CD8-positive, alpha-beta memory T cell (primary cell): ENCODE measurements at places on chromosomes 6 and 20.

DNA sequence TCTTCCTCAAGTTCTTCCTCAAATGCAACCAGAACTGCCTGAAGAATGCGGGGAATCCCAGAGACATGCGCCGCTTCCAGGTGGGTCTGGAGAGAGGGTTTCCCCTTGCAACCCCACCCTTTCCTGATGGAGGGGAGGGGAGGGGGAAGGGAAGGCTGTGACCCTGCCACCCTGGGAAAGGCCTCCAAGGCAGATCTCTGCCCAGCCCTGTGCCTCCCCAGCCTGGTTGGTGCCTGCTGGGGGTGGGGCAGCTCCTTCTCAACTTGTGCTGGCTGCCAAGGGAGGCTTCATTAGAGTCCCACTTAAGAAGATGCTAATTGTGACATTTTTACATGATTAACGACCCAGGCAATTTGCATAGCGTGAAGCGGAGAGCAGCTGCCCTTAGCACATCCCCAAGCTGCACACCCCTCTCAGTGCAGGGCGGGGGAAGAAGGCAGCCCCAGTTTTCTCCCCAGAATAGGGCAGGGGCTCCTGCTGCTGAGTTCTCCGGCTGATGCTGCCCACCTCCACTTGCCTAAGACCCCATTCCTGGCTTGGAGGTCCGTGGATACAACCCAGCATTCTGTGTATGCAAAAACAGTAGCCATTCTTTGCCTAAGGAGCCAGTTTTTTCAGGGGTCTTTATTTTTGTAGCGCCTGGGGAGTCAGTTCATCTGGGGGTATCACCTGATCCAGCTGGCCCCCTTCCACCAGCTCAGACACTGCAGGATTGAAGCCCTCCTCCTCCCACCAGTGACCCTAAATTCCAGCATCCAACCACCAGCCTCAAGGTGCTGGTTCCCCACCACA is 51.7 kb downstream of the CPXM1 start:
- no peak for DNase-seq

- peak; percentile 65 for DNase-seq
Measured at GRCh38 chr6:43924222-43924702, 154.3 kb downstream of the VEGFA start.

GRCh38 chr6:91412532-91412931 is 825.7 kb upstream of the MAP3K7 start:
- DNase-seq, result no peak

DNA sequence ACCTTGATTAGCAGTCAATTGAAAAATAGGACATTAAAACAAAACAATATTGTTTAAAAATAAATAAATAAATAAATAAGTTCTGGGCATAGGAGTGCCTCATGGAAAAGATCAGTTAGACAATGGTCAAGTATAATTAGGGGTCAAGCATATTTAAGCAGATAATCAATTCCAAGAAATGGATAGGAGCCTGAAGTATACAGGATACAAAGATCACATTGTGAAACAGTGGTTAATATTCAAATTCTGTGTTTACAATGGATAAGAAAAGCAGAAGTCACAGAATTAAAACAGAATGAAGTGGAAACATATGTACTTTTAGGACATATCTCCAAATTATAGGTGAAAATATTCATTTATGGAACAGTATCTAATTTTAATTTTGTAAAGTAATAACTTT is 1028.6 kb upstream of the CITED2 start:
- DNase-seq, result no peak

DNA sequence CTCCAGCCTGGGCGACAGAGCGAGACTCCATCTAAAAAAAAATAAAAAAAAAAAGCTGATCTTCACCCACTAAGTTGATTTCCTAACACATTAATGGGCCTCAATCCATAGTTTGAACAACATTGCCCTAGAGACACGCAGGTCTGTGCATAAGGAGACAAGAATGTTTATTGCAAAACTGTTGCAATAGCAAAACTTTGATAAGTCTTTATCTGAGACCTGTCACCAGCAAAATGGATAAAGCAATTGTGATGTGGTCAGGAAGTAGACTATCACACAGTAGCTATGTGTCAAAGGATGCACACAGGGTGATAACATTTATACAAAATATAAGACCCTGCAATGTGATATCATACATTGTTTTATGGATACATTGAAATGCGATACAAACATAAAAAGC is 4.2 kb upstream of the ITPR3 start:
- DNase-seq, result peak; percentile 49

GRCh38 chr20:58523072-58523970 is 8.1 kb upstream of the APCDD1L start:
- DNase-seq, result no peak

DNA sequence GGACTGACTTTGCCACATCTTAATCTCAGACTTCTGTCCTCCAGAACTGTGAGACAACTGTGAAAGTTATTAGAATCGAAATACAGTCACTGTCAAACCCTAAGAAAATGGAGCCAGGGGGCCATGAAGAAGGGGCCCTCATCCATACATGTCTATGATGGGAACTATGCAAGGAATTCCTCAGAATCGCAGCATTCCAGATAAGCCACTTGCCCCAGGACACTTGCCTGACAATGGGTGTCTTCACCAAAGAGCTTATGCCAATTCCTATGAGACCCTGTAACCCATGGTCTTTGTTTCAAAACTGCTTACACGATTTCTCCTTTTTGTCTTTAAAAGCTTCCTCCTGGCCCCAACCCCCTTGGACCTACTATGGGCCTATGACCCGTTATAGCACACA is 90.4 kb upstream of the FOXP4 start:
- no peak for DNase-seq

GRCh38 chr6:138246650-138247440 is 28.6 kb upstream of the PBOV1 start:
- no peak for DNase-seq

DNA sequence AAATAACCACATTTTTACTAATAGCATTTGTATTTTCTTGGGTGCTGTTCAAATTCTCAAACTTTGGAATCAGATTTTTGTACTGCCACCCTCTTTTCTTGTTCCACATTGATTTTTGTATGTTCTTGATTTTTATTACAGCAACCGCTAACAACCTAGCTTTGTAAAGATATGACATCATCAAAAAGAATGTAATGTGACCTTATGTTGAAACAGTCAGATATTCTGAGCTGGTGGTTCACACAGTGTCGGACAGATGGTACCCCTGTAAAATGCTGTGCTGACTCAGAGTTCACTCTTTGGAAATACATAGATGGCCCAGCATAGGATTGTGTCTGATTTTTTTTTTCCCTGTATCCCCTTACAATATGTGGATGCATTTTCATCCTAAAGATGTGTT is 118.9 kb downstream of the QKI start:
- DNase-seq, result no peak

DNA sequence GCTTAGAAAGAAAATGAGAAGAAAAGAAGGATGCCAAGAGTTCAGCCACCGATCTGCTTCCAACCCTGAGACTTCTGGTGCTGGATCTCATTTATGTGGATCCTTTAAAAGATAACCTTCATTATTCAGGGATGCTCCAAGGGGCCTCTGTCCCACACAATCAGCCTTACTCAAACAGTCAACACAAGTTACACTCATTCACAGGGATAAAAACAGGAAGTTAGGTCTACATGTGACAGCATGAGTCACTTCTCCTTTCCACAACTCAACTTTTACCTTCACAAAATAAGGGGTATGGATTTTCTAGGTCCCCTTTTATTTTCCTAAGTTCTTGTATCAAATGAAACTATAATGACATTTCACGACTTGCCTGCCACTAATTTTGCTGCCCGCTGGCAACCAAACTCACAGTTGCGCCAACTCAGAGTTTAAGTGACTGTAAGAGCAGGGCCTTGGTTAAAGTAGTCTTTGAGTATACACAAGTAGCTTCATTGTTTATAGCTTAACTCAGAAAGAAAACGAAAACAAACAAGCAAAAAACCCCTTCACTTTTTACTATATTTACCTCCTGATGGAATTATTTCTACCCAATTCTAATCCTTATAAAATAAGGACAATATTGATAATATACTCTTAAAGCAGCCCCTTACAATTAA is 278.8 kb upstream of the RUNX2 start:
- no peak for DNase-seq

GRCh38 chr6:1724616-1725015 is 114.9 kb downstream of the FOXC1 start:
- no peak for DNase-seq

- DNase-seq, result no peak
Measured at GRCh38 chr6:98384801-98385200, 449.6 kb upstream of the POU3F2 start.

DNA sequence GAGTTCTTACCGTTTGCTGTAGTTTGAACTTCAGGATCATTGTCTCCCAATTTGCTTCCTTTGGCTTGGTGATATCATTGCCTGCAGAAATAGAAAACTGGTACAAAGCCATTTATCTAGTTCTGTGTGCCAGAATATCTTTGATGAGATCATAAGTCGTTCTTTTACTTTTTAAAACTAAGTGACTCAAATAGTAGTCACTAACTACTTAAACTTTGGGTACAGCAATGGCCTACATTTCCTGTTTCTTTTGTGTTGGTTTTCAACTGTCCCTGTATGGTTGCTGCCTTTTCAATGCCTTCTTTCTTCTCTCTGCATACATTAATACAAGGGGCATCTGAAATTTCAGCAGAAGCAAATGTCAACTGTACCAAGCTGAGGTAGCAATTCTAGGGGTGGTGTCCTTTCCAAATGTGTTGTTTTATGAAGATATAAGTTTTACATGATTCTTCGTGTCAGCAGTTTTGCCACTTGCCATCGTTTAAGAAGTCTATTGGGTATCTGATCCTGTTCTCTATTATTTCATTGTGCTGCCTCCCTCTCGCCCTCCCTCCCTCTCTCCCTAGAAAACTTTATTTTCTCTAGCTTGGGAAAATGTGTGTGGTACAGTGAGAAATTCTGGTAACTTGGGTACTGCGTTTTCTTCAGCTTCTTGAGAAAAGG is 238.5 kb downstream of the FARS2 start:
- no peak for DNase-seq

DNA sequence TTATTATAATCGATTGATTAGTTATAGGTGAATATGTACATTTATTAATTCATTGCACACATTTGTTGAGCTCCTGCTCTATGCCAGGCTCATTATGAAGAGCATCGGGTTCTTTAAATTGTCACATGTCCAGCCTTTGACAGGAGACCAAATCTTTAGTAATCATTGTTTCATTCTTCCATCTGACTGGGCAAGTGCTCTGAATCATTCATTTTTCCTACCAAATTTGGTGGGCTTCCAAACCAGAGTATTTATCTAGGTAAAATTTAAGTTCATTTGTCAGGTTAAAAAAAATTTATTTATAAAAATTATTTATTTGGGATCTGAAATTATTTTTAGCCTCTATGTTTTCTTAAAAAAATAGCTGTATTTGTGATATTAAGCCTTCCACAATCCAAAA is 404.9 kb upstream of the MMS22L start:
- no peak for DNase-seq

- DNase-seq, result no peak
Measured at GRCh38 chr20:9551808-9552550, 37.6 kb downstream of the LAMP5 start.

DNA sequence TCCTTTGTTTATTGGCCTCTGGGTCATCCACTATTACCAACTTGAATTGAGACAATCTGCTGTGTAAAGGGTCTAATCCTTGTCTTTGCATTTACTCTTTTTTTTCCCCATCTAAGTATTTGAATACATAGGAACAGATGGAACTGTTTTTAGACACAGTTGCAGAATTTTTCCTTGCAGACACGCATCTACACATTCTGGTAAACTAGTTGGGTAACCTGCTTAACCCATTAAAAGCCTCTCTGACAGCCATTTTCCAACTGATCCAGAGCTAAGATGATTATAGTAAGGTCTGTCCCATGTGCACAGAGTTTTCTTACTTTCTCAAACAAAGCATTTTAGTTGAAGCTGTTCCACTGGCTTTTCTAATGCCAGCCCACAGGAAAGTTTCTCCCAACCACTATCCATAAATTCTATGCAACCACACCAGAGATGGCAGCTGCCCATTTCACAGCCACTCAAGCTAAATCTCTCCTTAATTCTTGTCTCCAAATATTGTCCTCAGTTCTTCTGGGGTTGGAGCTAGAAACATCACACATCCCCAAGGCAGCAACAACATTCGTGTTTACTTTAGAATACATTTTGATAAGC is 492.1 kb downstream of the MAFB start:
- no peak for DNase-seq

DNA sequence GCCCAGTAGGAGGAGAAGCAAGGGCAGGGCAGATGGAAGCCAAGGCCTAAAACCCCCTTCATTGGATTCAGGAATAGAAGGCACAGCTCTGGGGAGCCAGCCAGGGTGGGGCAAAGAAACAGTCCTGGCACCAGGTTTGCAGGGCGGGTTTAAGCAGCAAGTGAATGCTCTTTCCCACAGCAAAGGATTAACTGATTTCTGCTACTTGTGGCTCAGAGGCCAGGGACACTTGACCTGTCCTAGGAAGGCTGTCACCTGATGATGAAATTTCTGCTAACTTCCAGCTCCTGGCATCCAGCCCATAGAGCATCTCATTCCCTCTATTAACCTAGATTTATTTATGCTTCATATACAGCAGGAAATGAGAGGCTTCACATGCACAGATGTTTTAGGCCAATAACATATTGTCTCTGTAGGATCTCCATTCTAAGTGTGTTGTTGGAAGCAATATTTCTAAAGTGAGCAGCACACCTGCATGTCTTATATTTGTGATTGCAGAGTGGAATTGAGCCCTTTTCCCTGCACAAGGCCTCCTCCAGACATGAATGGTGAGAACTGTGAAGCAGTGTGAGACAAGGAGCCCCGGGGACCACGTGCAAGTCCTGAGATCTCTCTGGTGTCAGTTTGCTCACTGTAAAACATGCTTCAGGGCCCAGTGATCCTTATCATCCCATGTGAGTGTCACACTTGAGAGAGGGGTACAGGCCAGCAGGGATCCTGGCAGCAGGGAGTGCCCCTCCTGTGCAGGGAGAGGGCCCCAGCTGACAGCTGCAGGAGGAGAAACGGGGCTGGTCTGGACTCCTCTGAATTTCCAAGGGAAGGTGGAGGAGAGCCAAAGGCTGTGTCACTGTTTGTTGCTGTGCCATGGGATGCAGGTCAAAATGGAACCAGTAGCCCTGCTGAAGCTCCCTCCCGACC is 41.1 kb upstream of the CST5 start:
- no peak for DNase-seq
